ENCODE measurements at places on chromosomes 3 and 15.

DNA sequence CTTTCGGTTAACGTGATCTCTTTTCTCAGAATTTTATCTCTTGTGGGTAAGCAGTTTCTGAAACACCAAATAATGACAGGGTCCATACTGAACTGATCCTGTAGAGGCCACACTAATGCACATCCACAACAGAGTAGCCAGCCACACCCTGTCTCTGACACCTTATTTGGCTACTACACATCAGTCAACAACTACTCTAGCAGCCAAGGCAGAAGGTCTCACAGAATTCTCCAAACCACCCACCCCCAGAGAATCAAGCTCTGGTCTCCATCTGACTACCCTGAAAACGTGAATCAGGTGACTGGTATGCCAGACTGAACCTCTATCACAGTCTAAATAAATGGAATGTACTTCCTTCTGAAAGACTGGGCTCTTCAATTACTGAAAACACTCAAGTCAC, 38.0 kb downstream of the EDC3 start:
- DNase-seq = no peak

GRCh38 chr3:127630811-127631714, 2.1 kb downstream of the PODXL2 start:
- no peak for DNase-seq

DNA sequence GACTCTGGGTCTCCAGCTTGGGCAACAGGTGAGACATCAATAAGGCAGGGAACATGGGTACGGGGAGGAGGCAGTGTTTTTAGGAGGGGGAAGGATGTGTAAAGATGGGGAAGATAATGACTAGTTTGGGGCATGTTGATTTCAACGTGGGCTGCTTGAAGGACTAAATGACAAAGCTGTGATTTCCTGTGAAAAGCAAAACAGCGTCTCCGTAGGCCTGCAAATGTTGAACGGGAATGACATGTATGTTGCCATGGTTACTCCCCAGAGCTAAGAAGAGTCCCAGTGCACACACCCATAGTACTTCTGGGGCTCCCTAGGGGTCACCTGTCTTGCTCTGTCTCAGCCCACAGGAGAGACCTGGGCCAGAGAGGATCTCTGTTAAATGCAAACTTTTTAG, 71.3 kb upstream of the ETV5 start:
- no peak for DNase-seq

DNA sequence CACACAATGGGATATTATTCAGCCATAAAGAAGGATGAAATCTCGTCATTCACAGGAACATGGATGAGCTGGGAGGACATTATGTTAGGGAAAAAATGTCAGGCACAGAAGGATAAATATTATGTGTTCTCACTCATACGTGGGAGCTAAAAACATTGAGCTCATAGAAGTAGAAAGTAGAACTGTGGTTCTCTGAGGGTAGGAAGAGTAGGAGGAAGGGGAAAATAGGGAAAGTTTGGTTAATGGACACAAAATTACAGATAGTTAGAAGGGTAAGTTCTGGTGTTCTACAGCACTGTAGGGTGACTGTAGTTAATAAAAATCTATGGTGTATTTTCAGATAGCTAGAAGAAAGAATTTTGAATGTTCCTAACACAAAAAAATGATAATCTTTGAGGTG, 102.6 kb upstream of the LIPC start:
- no peak for DNase-seq

- DNase-seq = no peak
These were observed 41.6 kb downstream of the SH3BP5 start for GRCh38 chr3:15290736-15291135.

GRCh38 chr3:115825046-115825445, 201.7 kb downstream of the GAP43 start:
- DNase-seq = no peak

DNA sequence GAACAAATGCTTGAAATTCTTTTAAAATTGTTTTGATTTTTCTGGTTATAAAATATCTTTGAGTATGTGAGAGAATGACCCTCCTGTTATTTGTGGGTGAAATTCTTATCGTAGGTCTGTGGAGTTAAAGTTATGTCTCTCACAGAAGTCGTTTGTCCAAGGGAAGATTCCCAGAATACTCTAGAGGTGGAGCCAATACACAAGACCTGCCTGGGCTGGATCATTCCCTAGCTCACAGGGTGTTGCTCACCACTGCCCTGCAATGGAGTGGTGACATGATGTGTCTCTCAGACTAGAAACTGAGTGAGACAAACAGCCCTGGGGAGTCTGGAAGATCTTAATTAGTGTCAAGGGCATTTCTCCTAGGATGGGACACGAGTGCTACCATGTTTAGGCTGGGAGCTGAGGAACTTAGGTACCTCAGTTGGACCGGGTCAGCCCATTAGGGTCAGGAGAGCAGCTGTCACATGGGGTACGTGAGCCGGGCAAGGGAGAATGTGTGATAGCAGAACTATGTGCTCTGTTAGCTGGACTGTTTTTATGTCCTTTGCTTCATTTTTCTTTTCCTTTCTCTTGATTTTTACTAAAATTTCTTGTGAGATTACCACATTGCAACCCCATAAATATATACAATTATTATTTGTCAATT, 53.6 kb upstream of the MYO5C start:
- DNase-seq = no peak

DNA sequence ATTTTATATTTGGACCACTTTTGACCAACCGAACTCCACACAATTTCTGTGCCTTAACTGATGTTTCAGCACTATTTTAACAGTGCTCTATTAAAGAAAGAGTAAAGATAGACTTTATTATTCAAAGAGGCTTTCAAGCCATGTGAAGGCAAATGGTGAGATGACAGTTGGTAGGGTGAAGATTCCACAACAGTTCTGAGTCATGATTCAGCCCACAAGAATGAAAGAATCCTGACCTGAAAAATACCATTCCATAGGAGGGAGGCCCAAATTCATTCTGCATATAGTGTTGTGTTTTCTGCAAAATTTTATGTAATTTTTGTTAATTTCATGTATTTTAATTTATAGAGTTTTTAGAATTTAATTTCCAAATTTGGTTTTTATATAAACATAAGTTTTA, 135.6 kb upstream of the STAC start:
- DNase-seq = no peak

Measured in GM06990 (cell line).